ENCODE measurements at places on chromosomes 6 and 20. TPM values are rescaled to one million over a fixed set of nuclear protein-coding genes. Genes with fewer than 3 reads are reported as not detected.

GRCh38 chr6:81774542-81774941 lies 22.1 kb upstream of the TENT5A start:
- DNase-seq, result no peak

GRCh38 chr20:41261790-41262717 lies 55.5 kb downstream of the ZHX3 start:
- DNase-seq, result peak; percentile 15

Gene BPIFB3
- not detected for total RNA-seq

DNA sequence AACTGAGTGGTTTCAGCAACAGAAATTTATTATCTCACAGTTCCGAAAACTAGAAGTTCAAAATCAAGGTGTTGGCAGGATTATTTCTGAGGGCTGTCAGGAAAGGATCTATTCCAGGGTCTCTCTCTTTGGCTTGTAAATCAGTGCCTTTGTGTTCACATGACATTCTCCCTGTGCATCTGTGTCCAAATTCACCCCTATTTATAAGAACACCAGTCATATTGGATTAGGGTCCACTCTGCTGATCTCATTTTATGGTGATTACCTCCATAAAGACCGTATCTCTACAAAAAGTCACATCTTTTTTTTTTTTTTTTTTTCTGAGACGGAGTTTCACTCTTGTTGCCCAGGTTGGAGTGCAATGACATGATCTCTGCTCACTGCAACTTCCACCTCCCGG lies 68.6 kb upstream of the MARCKS start:
- no peak for DNase-seq

Gene TFAP2B
- not detected for total RNA-seq

DNA sequence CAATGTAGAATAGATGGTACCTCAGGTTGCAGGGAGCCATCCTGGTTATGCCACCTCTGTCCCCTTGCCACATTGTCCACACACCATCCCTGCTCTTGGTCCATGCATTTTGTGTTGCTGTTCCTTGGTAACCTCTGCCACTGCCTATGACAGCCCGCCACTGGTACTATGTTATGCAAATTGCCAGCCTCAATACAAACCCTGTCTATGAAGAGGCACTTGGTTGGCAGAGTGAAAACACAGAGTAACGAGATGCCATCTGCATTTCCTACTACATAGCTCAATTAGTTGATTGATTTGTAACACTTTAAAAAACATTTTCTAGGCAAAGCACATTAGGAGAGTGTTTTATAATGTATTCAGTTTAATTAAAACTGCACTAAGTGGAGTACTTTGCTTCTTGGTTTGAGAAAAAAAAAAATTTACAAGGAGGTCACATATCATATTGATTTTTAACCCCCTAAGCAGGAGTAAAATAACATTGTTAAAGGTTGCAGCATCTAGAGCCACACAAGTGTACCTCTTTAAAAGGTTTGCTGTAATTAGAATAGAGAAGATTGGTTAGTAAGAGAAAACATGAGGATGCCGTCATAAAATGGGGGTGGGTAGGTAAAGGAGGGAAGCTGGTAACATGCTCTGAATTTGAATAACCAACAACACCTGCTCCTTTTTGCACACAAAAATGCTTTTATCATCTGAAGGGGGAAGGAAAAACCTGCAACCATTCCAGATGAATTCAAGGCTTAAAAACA lies 817.1 kb downstream of the KIF16B start:
- DNase-seq, result no peak

DNA sequence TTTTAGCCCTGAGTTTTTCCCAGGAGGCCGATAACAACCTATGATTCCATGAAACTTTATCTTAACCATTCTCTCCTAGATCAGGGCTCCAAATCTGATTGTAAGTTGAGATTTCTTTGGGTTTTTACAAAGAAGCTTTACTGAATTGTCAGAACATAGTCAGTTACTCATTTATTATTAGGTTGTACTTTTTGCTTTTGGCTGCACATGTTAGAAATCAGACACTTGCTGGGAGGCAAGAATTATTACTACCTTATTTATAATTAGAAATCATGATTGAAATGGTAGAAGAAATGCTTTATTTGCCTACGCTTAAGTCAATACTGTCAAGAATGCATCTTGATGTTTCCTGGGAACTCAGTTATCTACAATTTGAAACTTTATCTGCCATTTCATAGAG lies 63.3 kb downstream of the KCNS1 start:
- no peak for DNase-seq

Measured in PC-3 (cell line).